ENCODE measurements at places on chromosomes 5 and 9. TPM values are rescaled to one million over a fixed set of nuclear protein-coding genes. Genes with fewer than 3 reads are reported as not detected.

DNA sequence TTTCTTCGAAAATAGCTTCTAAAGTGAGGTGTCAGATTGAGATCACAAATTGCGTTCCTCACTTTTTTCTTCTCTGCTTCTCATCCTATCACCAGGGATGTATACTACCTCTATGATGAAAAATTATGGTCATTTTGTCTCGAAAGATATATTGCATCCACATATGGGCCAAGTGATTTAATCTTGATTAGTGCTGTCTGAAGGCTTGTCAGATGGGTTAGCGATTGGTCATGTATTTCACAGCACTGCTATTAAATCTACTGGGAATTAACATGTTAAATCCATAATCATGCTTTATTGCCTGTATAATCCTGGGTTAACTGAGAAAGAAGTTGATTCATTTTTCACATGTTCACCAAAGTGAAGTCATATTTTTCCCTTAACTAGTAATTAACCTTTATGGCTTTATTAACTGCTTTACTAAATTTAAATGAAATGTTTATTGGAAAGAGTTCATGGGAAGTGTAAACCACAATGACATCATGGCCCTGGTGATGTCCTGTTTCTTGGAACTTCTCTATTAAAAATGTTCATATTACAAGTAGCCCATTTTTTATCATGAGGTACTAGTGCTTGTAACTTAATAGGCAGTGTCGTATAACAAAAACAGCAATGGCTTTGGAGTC is 193.3 kb downstream of the SMC2 start:
- H3K36me3 ChIP-seq, result no peaks in the 10 kb centered on the region
- no peaks in the 10 kb centered on the region for H3K27me3 ChIP-seq
- DNase-seq, result no peak
- H3K27ac ChIP-seq, result no peak overlapping the region
- no peaks in the 10 kb centered on the region for H3K4me1 ChIP-seq

DNA sequence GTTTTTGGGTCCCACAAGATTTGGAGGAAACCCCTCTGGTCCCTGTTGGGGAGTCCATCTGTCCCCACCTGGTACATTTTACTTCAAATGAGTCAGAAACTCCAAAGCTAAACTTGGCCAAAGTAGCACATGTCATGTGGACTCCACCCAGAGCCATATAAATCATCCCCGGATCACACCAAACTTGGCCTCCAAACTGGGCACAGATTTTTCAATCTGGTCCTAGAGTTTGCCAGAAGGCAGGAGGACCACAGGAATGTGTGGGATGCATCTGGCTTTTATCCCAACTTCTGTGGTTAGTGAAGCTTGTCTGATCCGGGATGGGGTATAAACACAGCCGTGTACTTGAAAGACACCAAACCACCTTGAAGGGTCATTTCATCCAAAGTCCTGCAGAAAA is 66.3 kb downstream of the MAT2B start:
- no peak overlapping the region for H3K4me3 ChIP-seq
- no peak for DNase-seq
- no peaks in the 10 kb centered on the region for H3K36me3 ChIP-seq

- H3K4me3 ChIP-seq, result no peak overlapping the region
- H3K4me1 ChIP-seq, result no peaks in the 10 kb centered on the region
- DNase-seq, result no peak
- no peaks in the 10 kb centered on the region for H3K27me3 ChIP-seq
- H3K36me3 ChIP-seq, result no peaks in the 10 kb centered on the region
These were observed 7.8 kb downstream of the FOXI1 start for GRCh38 chr5:170113522-170113900.

DNA sequence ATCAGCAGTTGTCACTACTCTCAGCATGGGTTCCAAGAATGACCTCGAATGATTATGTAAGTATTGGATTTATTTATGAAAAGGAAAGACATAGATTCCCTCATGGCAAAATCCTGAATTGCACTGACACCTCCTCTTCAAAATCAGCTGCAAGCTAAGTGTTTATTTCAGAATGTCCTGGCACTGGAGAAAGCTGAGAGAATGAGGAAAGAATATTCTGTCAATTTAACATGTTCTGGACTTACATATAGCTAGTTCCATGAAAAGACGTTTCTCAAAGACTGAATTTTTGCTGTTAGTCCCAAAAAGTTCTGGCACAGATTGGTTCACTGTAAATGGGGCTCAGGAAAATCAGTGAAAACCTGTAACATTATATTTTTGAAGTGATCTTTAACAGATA is 120.3 kb downstream of the NREP start:
- peaks cover 11% of the 10 kb centered on the region for H3K4me1 ChIP-seq
- H3K36me3 ChIP-seq, result no peaks in the 10 kb centered on the region
- no peak overlapping the region for H3K4me3 ChIP-seq
- DNase-seq, result no peak
- H3K27ac ChIP-seq, result no peak overlapping the region

GRCh38 chr9:135579889-135580660 is 18.5 kb downstream of the PAEP start:
- no peak overlapping the region for H3K4me3 ChIP-seq
- no peaks in the 10 kb centered on the region for H3K36me3 ChIP-seq
- no peaks in the 10 kb centered on the region for H3K27me3 ChIP-seq
- H3K4me1 ChIP-seq, result no peaks in the 10 kb centered on the region

GRCh38 chr5:151317871-151318270 is 14.3 kb upstream of the SLC36A3 start:
- H3K36me3 ChIP-seq, result peaks cover 61% of the 10 kb centered on the region
- DNase-seq, result no peak
- no peak overlapping the region for H3K27ac ChIP-seq
- H3K4me1 ChIP-seq, result peaks cover 7% of the 10 kb centered on the region
- no peaks in the 10 kb centered on the region for H3K27me3 ChIP-seq

GRCh38 chr9:129330711-129331492 is 152.8 kb upstream of the IER5L start:
- no peak for DNase-seq
- no peaks in the 10 kb centered on the region for H3K27me3 ChIP-seq
- peaks cover 11% of the 10 kb centered on the region for H3K4me1 ChIP-seq

DNA sequence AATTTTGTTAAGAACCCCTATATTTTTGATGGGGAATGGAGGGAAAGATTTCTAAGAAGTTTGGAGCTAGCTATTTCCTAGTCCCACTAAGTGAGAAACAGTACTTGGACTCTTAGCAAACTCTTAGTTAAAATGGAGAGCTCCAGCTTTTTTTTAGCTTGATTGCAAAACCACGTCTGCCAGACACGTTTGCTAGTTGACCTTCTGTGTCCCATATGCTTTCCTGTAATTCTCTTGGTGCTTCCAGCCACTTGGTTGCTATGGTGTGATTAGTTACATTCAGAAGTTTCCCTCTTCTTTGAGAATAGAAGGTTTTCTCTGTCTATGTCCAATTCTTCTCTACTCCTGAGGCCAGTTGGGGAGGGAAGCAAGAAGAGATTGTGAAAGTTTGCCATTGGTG is 417.0 kb upstream of the TLE4 start:
- no peak overlapping the region for H3K4me3 ChIP-seq
- peaks cover 3% of the 10 kb centered on the region for H3K4me1 ChIP-seq
- no peak for DNase-seq
- no peaks in the 10 kb centered on the region for H3K36me3 ChIP-seq
- no peak overlapping the region for H3K27ac ChIP-seq
- H3K27me3 ChIP-seq, result no peaks in the 10 kb centered on the region

DNA sequence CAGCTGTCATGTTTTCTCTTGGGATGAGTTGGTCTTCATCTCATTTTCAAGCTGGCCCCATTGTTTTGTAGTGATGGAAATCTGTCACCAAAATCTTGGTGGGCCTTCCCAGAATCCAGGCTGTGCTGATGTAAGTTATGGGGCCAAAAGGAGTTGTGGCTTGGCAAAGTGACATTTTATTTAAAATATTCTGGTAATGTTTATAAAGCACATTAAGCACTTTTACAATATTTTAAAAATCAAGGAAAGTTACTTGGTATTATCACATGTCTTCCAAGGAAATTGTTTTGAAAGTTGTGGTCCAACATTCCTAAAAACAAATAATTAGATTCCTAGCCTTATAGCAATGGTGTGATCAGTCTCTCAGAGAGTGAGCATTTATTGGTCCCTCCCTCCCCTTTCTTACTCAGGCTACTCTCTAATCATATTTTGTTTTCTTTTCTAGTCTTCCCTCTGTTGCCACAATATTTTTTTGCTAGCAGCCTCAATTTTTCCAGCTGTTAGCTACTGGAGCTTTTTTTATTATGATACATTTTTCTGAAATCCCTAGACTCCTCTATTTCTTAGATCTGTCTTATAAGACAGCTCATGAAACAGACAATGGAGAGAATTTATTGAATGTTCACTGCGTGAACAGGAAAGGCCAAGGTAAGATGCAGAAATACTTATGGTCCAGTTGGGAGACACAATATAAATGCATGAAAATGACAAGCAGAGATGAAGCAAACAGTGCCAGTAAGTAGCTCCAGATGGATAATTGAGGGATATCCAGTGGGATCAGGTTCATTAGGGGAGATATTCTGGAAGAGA is 408.1 kb upstream of the ZNF608 start:
- no peaks in the 10 kb centered on the region for H3K27me3 ChIP-seq
- DNase-seq, result no peak
- H3K4me1 ChIP-seq, result no peaks in the 10 kb centered on the region
- H3K36me3 ChIP-seq, result no peaks in the 10 kb centered on the region
- no peak overlapping the region for H3K4me3 ChIP-seq
- no peak overlapping the region for H3K27ac ChIP-seq

DNA sequence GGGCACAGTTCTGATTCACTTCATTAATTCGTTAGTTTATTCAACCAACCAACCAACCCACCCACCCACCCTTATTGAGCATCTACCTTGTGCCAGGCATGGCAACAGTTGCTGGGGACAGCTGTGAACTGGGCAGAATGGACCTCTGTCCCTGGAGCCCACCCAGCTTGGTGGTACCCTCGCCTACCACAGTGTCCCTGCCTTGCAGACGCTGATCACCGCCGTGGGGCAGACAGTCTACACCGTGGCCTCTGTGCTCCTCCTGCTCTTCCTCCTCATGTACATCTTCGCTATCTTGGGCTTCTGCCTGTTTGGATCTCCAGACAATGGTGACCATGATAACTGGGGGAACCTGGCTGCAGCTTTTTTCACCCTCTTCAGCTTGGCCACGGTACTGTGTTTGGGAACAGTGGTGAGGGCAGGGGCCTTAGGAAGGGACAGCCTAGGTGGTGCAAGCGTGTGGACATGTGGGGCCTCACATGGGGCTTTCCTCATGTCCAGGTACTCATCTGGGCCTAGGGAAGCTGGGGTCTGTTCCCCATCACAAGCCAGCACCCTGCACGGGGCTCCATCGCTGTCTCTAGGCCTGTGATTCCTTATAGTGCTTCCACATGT is 26.2 kb downstream of the PITX1 start:
- H3K27me3 ChIP-seq, result no peaks in the 10 kb centered on the region
- no peak overlapping the region for H3K4me3 ChIP-seq
- no peaks in the 10 kb centered on the region for H3K36me3 ChIP-seq
- H3K27ac ChIP-seq, result no peak overlapping the region

GRCh38 chr9:32722704-32723103 is 60.6 kb upstream of the TMEM215 start:
- H3K27ac ChIP-seq, result no peak overlapping the region
- no peaks in the 10 kb centered on the region for H3K27me3 ChIP-seq
- no peak for DNase-seq
- no peaks in the 10 kb centered on the region for H3K36me3 ChIP-seq
- no peak overlapping the region for H3K4me3 ChIP-seq

DNA sequence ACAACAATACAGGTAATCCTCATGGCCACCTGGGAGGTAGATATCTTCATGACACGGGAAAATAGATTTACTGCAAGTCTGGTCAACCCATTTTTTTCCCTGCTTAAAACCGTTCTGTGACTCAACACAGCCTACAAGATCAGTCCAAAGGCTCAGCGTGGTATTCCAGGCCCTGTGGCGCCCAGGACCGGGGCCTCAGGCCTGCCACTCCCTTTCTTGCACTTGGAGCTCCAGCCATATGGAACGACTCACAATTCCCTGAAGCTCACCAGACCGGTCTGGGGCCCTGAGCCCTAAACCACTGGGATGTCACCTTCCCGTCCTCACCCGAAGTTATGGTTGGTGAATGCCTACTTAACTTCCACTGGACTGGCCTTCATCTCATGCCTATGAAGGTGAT is 6.5 kb upstream of the MLANA start:
- H3K36me3 ChIP-seq, result no peaks in the 10 kb centered on the region
- H3K4me3 ChIP-seq, result no peak overlapping the region
- no peaks in the 10 kb centered on the region for H3K4me1 ChIP-seq
- no peaks in the 10 kb centered on the region for H3K27me3 ChIP-seq
- DNase-seq, result no peak
- no peak overlapping the region for H3K27ac ChIP-seq

- no peak overlapping the region for H3K4me3 ChIP-seq
- no peaks in the 10 kb centered on the region for H3K4me1 ChIP-seq
- no peaks in the 10 kb centered on the region for H3K27me3 ChIP-seq
- peaks cover 6% of the 10 kb centered on the region for H3K36me3 ChIP-seq
- DNase-seq, result no peak
These were observed 54.9 kb downstream of the RAPGEF6 start for GRCh38 chr5:131579917-131580671.

DNA sequence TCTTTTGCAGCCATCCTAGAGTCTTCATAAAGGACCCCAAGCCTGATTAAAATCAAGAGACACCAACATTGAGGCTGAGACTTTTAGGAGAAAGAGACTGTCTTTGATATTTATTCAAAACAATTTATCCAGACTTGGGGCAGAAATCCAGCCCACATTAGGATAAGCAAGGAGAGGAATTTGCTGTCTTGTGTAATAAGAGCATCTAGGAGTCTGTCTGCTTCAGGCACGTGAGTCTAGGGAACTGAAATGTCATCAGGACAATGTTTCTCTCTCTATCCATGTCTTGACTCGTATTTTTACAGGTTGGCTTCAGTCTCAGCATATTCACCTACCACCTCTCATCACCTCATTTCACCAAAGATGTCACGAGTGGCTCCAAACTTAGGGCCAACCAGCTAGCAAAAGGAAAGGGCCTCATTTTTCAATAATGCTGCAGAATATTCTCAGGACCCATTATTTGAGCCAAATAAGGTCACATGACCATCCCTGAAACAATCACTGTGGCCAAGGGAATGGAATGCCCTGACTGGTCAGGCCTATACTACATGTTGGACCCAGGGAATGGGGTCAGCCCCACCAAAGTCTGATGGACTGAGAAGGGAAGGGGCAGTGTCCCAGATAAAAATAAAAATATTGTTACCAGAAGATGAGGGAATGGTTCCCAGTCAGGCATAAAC is 70.3 kb upstream of the SAP30L start:
- peaks cover 11% of the 10 kb centered on the region for H3K4me1 ChIP-seq
- no peak overlapping the region for H3K27ac ChIP-seq
- H3K4me3 ChIP-seq, result no peak overlapping the region
- no peak for DNase-seq
- H3K36me3 ChIP-seq, result peaks cover 5% of the 10 kb centered on the region

- no peaks in the 10 kb centered on the region for H3K27me3 ChIP-seq
- no peaks in the 10 kb centered on the region for H3K4me1 ChIP-seq
- no peak for DNase-seq
- no peak overlapping the region for H3K27ac ChIP-seq
- no peak overlapping the region for H3K4me3 ChIP-seq
These were observed 215.5 kb downstream of the FSTL4 start for GRCh38 chr5:133396814-133397213.

GRCh38 chr5:91027405-91028139 is 355.5 kb downstream of the ARRDC3 start:
- no peaks in the 10 kb centered on the region for H3K27me3 ChIP-seq

GRCh38 chr9:84871983-84872382 is 202.5 kb downstream of the NTRK2 start:
- no peak overlapping the region for H3K4me3 ChIP-seq
- H3K27me3 ChIP-seq, result no peaks in the 10 kb centered on the region
- DNase-seq, result no peak
- H3K4me1 ChIP-seq, result no peaks in the 10 kb centered on the region
- no peak overlapping the region for H3K27ac ChIP-seq
- no peaks in the 10 kb centered on the region for H3K36me3 ChIP-seq

The ANXA1 gene
- 25.8 TPM for total RNA-seq

The NEUROG1 gene
- total RNA-seq, result not detected

The MORN5 gene
- total RNA-seq, result not detected

The TRAF1 gene
- total RNA-seq, result 0.73 TPM

The FBP2 gene
- 42.4 TPM for total RNA-seq

The ADRA1B gene
- total RNA-seq, result not detected

The NME5 gene
- total RNA-seq, result 0.65 TPM
